ENCODE measurements at places on chromosomes 7 and 10. TPM values are rescaled to one million over a fixed set of nuclear protein-coding genes. Genes with fewer than 3 reads are reported as not detected.

DNA sequence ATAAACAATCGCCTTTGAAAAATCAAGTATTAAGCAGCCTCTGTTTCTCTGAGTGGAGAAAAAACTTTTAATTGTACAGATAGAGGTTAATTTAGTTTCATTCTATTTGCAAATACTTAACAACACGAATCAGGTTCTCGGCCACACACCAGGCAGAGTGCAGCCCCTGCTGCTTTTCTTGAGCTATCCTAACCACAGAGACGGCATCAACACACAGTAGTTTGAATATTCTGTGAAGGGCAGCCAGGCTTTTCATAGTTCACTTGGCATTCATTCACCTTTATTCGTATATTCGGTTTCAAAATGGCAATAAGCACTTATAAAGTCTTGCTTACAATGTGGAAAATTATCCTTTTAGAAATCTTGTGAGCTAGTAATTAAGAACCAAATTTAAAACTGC lies 5.7 kb downstream of the ADARB2 start:
- no peak for DNase-seq

DNA sequence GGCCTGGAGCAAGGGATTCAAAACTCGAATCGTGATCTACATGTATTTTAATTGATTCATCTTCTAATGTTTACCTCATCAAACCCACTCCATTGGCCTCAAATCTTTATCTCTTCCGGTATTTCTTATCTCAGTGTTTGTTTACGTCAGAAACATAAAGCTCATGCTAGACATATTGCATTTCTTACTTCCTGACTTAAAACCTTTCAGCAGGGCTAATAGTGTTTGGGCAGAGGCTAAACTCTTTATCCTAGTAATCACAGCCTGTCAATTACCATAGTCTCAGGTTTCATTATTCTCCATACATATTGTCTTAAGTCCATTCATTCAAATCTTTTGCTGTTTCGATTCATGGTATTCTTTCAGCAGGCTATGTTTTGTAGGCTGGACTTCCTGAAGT lies 81.3 kb upstream of the AGR3 start:
- DNase-seq, result no peak

- DNase-seq, result no peak
These were observed 596.4 kb upstream of the GHITM start for GRCh38 chr10:83542774-83543411.

- no peak for DNase-seq
These were observed 110.6 kb downstream of the AUTS2 start for GRCh38 chr7:69708857-69709256.

DNA sequence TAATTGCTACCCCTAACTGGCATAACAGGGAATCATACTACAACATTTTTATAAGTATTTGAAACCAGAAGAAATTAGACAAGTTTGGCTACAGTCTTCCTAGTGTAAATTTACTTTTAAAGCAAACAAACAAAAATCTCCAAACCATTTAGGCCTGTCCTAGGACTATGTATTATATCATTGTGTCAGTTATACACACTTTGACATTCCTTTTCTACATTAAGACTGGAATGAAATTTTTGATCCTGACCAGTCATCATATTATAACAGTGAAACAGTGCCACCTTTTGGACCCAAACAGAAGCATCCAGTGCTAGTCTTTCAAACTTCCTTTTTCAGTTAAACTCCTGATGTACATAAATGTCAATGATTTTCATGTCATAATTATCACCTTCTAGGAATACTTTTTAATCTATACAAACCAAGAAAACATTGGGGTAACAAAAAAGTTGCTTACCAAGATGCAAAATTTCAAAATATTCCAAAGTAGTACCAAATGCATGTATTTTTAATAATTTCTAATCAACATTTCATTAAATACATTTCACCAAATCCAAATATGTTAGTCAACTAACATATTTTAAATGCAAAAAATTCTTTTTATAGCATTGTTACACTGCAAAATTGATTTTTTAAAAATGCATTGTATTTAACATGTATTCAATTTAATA lies 75.7 kb downstream of the IMMP2L start:
- no peak for DNase-seq

- no peak for DNase-seq
These were observed 2.1 kb downstream of the ADD3 start for GRCh38 chr10:110009736-110010475.

DNA sequence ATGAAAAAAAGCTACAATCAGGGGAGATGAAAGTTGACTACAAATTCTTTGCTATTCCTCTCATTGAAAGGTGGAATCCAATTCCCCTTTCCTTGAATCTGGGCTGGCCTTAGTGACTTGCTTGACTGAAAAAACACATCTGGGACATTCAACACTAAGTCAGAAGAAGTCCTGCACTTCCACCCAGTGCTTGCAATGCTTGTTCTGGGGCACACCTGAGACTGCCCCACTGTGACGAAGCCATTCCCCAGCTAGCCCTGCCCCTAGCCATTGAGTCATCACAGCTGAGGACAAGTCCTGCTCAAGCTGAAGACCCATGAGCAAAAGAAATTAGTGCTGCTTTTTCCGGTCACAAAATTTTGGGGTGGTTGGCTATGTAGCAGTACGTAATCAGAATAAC lies 19.2 kb upstream of the GRID1 start:
- DNase-seq, result no peak

DNA sequence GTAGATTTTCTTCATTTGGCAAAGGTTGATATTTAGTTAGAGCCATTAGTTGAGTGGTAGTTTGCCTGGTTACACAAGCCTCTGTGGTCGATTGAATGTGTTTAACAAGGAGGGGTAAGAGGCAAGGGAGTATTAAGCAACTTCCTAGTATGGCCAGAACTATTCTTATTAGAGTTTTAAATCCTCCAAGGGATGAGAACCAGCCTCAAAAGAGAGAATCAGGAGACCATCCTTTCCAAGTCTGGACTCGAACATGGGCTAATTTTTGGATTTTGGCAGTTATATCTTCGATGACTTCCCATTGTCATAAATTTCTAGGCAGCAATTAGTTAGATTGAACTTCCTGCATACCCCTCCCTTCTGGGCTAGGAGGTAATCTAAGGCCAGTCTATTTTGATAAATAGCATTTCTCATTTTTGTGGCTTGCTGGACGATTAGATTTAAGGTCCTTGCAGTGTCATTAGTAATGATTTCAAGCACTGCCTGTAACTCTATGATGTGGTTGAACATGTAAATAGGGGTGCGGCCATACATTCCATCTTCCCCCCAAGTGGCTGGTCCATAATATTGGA lies 219.5 kb upstream of the KCND2 start:
- no peak for DNase-seq

DNA sequence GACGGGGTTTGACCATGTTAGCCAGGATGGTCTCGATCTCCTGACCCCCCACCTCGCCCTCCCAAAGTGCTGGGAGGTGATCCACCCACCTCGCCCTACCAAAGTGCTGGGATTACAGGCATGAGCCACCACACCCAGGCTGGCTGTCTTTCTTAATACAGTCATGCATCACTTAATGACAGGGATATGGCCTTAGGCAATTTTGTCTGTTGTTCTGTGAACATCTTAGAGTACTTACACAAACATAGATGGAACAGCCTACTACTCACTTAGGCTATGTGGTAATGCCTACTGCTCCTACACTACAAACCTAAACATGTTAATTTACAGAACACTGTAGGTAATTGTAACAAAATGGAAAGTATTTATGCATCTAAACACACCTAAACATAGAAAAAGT lies 106.6 kb upstream of the KCNMA1 start:
- no peak for DNase-seq

- no peak for DNase-seq
These were observed 49.1 kb upstream of the INSYN2A start for GRCh38 chr10:127245456-127245855.

GRCh38 chr7:159247910-159248309 lies 103.2 kb upstream of the VIPR2 start:
- no peak for DNase-seq

DNA sequence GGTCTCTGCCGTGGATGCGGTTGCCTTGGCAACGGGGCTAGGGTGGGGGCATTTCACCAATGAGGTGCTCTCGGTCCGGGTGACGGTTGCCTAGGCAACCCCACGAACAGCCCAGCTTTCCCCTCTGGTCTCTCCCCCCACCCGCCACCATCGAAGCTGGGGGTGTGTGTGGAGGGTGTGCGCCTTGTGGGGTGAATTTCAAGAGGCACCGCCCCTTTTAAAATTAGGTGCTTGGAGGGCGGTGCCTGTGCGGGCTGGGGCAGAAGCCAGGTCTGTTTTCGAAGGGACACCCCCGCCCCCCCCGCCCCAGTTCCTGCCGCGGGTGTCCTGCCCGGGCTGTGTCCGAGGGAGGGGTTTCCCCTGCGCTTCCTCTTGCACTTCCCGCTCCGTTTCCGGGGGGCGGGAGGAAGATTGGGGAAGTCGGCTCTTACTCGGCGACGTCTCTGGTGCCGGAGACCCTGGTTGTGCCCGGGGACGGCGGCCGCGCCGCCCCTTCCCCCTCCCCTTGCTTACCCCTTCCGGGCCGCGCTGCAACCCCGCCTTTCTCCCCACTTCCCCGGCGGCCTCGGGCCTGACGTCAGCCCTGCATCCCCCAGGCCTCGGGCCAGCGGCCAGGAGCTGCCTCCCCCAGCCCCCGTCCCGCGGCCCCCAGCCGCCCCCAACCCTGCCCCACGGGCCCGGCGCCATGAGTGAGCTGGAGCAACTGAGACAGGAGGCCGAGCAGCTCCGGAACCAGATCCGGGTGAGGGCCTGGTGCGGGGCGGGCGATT lies 2.2 kb downstream of the GNB2 start:
- peak; percentile 86 for DNase-seq

DNA sequence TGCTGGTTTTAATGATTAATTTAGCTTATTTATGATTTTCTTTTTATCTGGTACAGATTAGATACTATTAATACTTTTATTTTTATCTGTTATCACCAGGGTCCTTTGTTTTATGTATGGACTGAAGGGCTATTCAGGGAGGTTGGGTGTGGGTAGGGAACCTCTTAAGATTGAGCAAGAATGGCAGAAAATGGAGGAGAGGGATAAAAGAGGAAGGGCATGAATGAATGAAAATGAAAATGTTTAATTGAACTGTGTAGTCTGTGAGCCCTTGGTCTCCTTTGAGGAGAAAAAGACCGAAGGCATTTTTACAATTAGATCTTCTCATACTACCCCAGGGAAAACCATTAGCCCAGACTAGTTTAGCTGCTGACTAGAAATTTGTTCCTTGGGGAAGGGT lies 93.1 kb downstream of the CDK14 start:
- no peak for DNase-seq

DNA sequence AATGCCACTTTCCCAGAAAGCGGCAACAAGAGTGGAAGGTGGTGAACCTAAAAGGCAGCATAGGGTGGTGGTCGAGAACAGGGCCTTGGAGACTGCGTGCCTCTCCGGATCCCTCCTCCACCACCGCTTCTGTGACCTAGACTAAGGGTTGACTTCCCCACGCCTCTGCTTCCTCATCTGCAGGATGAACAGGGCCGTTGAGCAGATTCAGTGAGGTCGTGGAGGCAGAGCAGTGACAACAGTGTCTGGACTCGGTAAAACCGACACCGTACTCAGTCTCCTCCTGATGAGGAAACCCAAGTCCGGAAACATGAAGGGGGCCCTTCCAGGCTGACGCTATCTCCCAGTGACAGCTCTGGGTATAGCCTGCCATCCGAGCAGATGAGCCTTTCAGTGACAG lies 162.6 kb downstream of the CELF2 start:
- DNase-seq, result no peak

The CCL24 gene
- not detected for total RNA-seq

The SPDYE5 gene
- total RNA-seq, result not detected

The LLCFC1 gene
- not detected for total RNA-seq

The CCDC3 gene
- 32.7 TPM for total RNA-seq

Measured in ovary (tissue), 10 donors.